A549 treated with Mapracorat at 1 μM for 4 hours (cell line): ENCODE measurements at places on chromosomes 2 and 18. TPM values are rescaled to one million over a fixed set of nuclear protein-coding genes. Genes with fewer than 3 reads are reported as not detected.

The UPP2 gene
- total RNA-seq = not detected in 5 replicates

The SLC5A7 gene
- total RNA-seq = not detected in 5 replicates

The OSR1 gene
- total RNA-seq = 6.4 to 10.3 TPM (median 6.6 TPM) in 5 replicates

The RPRM gene
- total RNA-seq = 0.12 TPM in 1 of 5 replicates, not detected in the others

The HOXD13 gene
- total RNA-seq = 0.12 to 0.30 TPM (median 0.22 TPM) in 5 replicates

The PCBP1 gene
- total RNA-seq = 360 to 418 TPM (median 397 TPM) in 5 replicates

The HES6 gene
- total RNA-seq = 8.3 to 17.3 TPM (median 14.7 TPM) in 5 replicates

The FAM228A gene
- not detected in 5 replicates for total RNA-seq

The CROCC2 gene
- total RNA-seq = not detected in 5 replicates

The NAT8 gene
- total RNA-seq = not detected in 5 replicates

The SPC25 gene
- 15.8 to 21.5 TPM (median 18.6 TPM) in 5 replicates for total RNA-seq

The LDLRAD4 gene
- 0.52 to 3.3 TPM (median 2.2 TPM) in 5 replicates for total RNA-seq

The NCL gene
- total RNA-seq = 779 to 864 TPM (median 785 TPM) in 5 replicates

The GPR45 gene
- not detected in 5 replicates for total RNA-seq

The PMAIP1 gene
- 11.7 to 13.9 TPM (median 13.1 TPM) in 5 replicates for total RNA-seq

The VWA3B gene
- 0.33 to 0.80 TPM (median 0.37 TPM) in 3 of 5 replicates, not detected in the others for total RNA-seq

The SDC1 gene
- total RNA-seq = 148 to 201 TPM (median 187 TPM) in 5 replicates

The ZNF513 gene
- 9.7 to 14.7 TPM (median 13.5 TPM) in 5 replicates for total RNA-seq

The FN1 gene
- 171 to 279 TPM (median 205 TPM) in 5 replicates for total RNA-seq

The FLACC1 gene
- total RNA-seq = 0.13 to 0.14 TPM in 2 of 5 replicates, not detected in the others

The NCKAP5 gene
- 0.68 to 1.1 TPM (median 0.90 TPM) in 5 replicates for total RNA-seq

The FBLN7 gene
- 0.13 to 0.73 TPM (median 0.58 TPM) in 5 replicates for total RNA-seq

The ONECUT2 gene
- 0.20 to 0.75 TPM (median 0.33 TPM) in 5 replicates for total RNA-seq

The EMILIN1 gene
- total RNA-seq = 0.27 to 0.56 TPM (median 0.47 TPM) in 5 replicates

The DSG4 gene
- not detected in 5 replicates for total RNA-seq

The CDH20 gene
- total RNA-seq = not detected in 5 replicates

The INO80C gene
- total RNA-seq = 23.7 to 26.3 TPM (median 25.2 TPM) in 5 replicates

The NGEF gene
- 14.7 to 20.3 TPM (median 16.9 TPM) in 5 replicates for total RNA-seq

The IL1F10 gene
- total RNA-seq = not detected in 5 replicates

The DNER gene
- 9.6 to 12.2 TPM (median 10.8 TPM) in 5 replicates for total RNA-seq

The TGFA gene
- total RNA-seq = 4.7 to 5.5 TPM (median 4.9 TPM) in 5 replicates

The ELOA2 gene
- total RNA-seq = not detected in 5 replicates

The SPATA3 gene
- total RNA-seq = not detected in 5 replicates

The TUBB6 gene
- total RNA-seq = 193 to 216 TPM (median 207 TPM) in 5 replicates

The TMEM127 gene
- total RNA-seq = 34.0 to 45.8 TPM (median 43.1 TPM) in 5 replicates

The CXCR2 gene
- not detected in 5 replicates for total RNA-seq

The RAX gene
- total RNA-seq = not detected in 5 replicates

The UBXN4 gene
- 34.8 to 42.8 TPM (median 40.3 TPM) in 5 replicates for total RNA-seq

The TXNDC2 gene
- 0.06 to 0.45 TPM (median 0.19 TPM) in 5 replicates for total RNA-seq

The DYNAP gene
- not detected in 5 replicates for total RNA-seq

The TYW5 gene
- 6.4 to 8.3 TPM (median 6.7 TPM) in 5 replicates for total RNA-seq

The AAK1 gene
- total RNA-seq = 11.2 to 14.7 TPM (median 13.5 TPM) in 5 replicates

The DNAH7 gene
- total RNA-seq = 0.84 to 1.3 TPM (median 1.0 TPM) in 5 replicates

The NPC1 gene
- total RNA-seq = 97.3 to 126 TPM (median 107 TPM) in 5 replicates

The REG1B gene
- total RNA-seq = not detected in 5 replicates

The BCL2 gene
- 0.38 to 0.67 TPM (median 0.53 TPM) in 5 replicates for total RNA-seq

The PIEZO2 gene
- total RNA-seq = 0.47 to 1.0 TPM (median 0.80 TPM) in 5 replicates

The PPIG gene
- total RNA-seq = 32.4 to 47.5 TPM (median 38.7 TPM) in 5 replicates

The TWIST2 gene
- total RNA-seq = 10.0 to 17.5 TPM (median 16.6 TPM) in 5 replicates

The RFTN2 gene
- total RNA-seq = 0.02 TPM in 1 of 5 replicates, not detected in the others

The DCC gene
- total RNA-seq = not detected in 5 replicates

The TEX51 gene
- not detected in 5 replicates for total RNA-seq

The ATOH8 gene
- 12.7 to 16.8 TPM (median 16.4 TPM) in 5 replicates for total RNA-seq

The CEBPZ gene
- total RNA-seq = 65.3 to 80.9 TPM (median 71.0 TPM) in 5 replicates

The MZT2A gene
- total RNA-seq = 107 to 218 TPM (median 198 TPM) in 5 replicates

The SCN2A gene
- total RNA-seq = not detected in 5 replicates

The SH2D6 gene
- total RNA-seq = 0.56 to 1.8 TPM (median 0.92 TPM) in 5 replicates

The IL18R1 gene
- 1.0 to 1.5 TPM (median 1.3 TPM) in 5 replicates for total RNA-seq

The HOXD8 gene
- 4.6 to 6.0 TPM (median 5.6 TPM) in 5 replicates for total RNA-seq
